H9 (cell line): ENCODE measurements at places on chromosomes 1 and 21.

DNA sequence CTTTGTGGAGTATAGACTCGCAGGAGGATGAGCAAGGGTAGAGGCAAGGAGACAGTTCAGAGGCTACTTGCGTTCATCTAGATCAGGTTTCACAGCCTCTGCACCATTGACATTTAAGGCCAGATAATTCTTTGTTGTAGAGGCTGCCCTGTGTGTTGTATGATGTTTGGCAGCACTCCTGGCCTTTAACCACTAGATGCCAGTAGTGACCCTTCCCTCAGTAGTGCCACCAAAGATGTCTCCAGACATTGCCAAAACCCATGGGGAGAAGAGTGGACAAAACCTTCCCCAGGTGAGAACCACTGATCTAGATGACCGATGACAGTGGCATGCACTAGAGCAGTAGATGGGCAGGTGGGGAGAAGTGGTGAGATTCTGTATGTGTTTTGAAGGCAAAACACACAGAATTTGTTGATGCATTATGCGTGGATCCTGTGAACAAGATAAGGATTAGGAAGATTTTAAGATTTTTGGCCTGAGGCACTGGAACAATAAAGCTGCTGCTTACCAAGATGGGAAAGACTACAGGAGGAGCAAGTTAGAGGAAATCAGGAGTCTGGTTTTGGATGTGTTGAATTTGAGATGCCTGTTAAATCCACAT is 9.9 kb upstream of the COG2 start:
- DNase-seq, result peak; percentile 60

DNA sequence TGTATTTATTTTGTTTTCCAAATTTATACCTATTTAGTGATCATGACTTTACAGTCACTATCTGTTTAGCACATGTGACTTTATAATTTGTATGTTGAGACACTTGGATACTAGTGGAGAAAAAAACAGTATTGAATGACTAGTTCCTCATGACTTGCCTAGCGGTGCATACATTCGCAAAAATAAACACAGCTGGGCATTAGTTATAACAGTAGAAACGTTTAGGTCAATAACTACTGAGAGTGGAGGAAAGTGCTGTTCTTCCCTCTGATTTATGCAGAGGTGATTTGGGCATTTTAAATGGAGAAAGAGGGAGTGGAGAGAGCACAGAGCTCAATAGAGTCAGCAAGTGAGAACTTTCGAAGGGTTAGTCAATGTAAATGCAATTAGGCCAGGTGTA is 1679.0 kb upstream of the B3GALT2 start:
- no peak for DNase-seq

- DNase-seq, result no peak
Measured at GRCh38 chr1:219173434-219173757, 282 bp upstream of the LYPLAL1 start.

DNA sequence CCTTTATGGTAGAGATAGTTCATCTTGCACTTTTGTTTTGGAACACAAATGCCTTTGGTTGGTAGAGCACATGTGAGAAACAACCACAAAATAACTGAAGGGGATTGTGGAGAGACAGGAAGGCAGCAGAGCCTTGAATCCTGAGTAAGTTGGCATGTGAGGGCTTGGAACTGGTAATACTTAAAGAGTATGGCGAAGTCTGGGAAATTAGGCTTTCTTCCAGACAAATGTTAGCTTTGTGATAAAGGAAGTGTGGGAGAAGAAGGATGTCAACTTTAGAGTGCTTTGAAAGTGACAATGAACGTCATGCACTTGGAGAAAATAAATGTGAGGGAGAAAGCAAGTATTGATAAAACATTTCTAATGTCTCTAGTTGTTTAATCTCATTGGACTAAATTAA is 476.3 kb upstream of the ZRANB2 start:
- no peak for DNase-seq

- no peak for DNase-seq
Measured at GRCh38 chr1:201681375-201681774, 142.4 kb downstream of the NAV1 start.

GRCh38 chr1:25631750-25632485 is 15.3 kb downstream of the MAN1C1 start:
- no peak for DNase-seq

DNA sequence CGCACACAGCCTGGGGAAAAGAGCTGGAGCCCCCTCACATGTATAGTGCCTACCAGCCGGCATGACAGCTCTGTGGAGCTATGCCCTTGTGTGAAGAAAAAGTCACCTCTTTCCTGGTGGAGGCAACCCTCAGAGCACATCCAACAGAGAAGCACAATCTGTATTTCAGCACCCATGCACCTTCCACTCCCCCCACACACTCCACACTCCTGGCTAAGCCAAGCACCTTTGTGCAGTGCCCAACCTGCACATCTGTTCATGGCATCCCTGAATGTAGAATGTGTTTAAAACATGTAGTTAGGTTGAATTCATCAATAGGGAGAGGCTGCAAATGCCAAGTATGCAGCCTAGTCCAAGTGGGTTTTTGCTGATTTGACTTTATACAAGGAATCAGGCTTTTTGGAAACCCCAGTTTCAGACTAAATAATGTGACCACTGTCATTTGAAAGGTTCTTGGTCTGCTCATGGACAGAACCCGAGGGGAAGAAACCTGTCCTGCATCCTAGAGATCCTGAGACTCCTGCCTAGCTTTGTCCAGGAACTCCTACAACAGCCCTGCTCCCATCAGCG is 197.1 kb downstream of the TOMM20 start:
- peak; percentile 5 for DNase-seq

- no peak for DNase-seq
Measured at GRCh38 chr1:245052258-245052657, 102.5 kb upstream of the KIF26B start.

DNA sequence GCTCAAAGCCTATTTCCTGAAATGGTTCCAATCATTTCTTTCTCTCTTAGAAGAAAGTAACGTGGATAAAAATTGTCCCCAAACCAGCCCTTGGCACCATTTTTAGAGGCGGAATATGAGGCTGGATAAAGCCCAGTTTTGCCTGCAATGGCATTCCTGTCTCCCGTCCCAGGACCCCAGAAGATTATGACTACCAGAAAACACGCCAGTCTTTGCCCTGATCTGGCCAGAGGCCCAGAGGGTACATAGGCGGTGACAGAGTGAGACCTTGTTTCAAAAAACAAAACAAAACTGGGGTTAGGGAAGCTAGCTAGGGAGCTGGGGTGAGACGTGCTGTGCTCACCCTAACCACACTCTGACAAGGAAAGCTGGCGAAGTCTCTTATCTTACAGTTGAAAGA is at the start of gene AADACL4:
TSS of gene AADACL4 (plus strand) at position 301 of the 400 bp plus-strand sequence. CDS start 462 bp downstream, outside the sequence.
- DNase-seq, result no peak

DNA sequence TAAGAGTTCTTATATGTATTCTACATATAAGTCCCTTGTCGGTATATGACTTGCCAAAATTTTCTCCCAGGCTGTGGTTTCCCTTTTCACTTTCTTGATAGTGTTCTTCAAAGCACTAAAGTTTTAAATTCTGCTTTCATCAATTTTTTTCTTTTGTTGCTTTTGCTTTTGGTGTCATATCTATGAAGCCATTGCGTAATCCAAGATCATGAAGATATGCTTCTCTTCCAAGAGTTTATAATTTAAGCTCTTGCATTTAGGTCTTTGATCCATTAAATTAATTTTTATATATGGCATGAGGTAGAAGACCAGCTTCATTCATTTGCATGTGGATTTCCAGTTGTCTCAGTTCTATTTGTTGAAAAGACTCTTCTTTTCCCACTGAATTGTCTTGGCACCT is 22.2 kb downstream of the DESI2 start:
- DNase-seq, result no peak

DNA sequence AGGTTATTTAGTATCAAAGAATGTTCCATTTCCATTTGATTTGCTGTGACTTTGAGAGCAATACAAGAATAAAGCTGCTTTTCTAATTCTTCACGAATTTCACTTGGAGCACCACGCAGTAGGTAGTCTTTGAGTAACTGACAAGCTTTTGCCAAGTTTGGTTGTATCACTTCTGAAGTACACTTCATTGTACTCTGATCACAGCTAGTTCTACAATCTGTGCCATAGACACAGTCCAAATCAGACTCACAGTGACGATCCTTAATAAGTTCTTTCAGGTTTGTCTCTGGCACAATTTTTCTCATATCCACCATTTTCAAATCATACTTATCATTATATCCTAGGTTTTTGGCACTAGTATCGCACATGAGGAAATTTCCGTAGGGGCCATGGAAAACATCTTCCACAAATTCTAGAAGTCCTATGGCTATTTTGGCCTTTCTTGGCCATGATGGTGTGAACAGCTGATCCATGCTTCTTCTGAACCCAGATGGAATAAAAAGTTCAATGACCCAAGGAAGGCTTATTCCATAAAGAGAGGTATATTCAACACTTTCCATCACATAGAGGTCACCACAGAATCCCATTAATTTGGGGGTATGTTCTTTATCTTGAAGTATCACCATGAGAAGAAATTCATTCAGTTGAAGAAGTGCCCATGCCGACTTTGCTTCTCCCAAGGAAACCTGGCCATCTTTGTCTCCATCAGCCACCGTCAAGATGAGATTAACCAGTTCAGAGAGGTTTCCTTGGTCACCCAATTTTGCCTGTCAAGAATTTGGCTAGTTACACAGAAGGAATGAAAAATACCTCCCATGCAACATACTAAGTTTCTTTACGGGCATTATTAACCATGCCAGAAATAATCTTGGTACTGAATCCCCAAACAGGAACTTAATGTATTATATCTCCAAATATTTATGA is 11.9 kb downstream of the RPL5 start:
- no peak for DNase-seq

DNA sequence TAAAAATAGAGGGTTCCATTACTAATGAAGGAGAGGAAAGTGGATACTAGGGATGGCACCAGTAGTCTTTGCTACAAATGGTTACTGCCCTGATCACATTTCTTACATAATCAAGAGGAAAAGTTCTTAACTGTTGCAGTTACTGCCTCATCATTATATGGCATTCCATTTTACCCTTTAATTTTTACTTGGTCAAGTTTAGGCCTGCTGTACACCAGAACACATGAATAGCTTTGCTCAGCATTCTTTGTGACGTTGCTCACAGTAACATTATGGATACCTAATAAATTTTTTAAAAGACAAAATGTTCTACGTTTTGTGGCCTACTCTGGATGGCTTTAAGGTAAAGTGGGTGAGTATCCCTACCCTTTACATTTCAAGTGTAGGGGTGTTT is 38.6 kb upstream of the CR1L start:
- no peak for DNase-seq

- DNase-seq, result no peak
Measured at GRCh38 chr1:227869279-227869842, 53.9 kb downstream of the PRSS38 start.

DNA sequence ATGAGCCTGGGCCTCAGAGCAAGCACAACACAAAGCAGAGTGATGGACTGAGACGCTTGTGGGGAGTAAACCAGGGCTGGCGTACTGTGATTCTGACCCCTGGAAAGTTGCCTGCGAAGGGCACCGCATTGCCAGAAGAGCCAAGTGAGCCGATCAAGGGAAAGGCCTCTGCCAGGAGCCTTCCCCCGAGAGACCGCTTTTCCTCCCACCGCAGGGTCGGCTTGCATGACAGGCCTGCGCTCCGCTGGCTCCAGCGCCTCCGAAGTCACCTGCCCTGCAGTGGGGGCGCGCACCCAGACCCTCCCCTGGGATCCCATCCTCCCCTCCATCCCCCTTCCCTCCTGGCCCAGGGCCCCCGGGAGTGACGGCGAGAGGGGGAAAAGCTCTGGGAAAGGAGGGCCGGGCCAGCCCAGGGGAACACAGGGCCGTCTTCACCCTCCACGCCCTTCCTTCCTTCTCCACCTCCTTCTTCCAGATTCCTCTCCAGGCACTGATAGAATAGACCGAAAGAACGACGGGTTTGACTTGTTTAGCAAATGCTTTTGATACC is 165.0 kb downstream of the TRIM33 start:
- peak; percentile 77 for DNase-seq

GRCh38 chr1:77386276-77386675 is 104.5 kb downstream of the AK5 start:
- DNase-seq, result no peak

- DNase-seq, result no peak
Measured at GRCh38 chr1:176735201-176735600, 272.2 kb downstream of the PAPPA2 start.

- DNase-seq, result no peak
Measured at GRCh38 chr1:230365723-230366307, 60.3 kb downstream of the PGBD5 start.

DNA sequence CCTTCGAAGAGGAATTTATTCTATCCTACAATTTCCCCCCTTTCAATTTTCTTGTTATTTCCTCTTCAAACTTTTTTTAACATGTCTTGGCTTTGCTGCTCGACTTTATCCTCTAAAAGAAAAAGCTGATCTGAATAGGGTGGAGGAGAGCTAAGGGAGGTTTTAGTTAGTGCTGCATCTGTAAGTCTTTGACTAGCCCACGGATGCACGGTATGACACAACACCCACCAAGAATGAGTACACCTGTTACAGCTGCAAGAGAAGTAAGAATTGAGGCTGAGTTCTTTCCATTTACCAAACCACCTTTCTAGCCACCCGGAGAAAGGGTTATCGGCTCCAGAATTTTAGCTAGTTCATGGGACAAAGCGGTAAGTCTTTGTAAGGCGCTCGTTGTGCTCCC is 23.8 kb downstream of the SCCPDH start:
- no peak for DNase-seq

GRCh38 chr1:197180252-197180878 is 33.9 kb upstream of the ASPM start:
- no peak for DNase-seq

DNA sequence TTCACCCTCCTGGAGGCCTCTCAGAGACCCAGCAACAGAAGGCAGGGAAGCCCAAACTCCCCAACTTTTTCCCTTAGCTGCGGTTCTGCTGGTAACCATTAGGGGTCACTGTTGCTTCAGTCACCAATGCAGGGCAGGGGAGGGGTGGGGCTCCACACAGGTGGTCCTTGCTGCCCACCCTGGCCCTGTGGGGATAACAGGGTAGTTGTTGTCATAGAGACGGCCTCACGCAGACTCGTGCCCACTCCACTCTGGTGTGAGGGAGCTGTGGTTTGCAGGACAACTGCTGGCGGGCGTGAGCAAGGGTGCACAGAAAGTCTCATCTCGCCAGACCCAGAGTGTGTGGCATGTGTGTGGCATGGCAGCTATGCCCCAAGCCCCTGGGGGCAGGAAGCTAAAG is 19.9 kb downstream of the INSRR start:
- peak; percentile 66 for DNase-seq

DNA sequence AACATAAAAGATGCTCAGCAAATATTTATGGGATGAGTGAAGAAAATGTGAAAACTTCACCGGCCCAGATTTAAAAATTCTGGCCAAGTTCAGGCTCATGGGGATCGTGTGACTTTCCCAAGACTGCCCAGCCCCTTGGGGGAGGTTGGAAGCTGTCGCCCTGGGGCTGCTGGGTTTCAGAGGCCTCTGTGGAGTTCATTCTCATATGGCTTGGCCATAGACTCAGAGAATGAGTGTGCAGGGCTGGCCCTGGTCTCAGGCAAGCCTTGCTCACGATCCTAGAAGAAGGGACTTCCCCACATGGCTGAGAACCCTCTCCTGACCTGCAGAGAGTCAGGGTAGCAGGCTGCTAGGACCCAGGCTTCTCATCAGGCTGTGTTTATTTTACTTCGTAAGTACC is 24.6 kb downstream of the PADI2 start:
- no peak for DNase-seq
